Activated T-helper 1 cell treated with Interleukin-2 at 50 U/mL for 16 hours (primary cell): ENCODE measurements at places on chromosomes 1 and 21.

DNA sequence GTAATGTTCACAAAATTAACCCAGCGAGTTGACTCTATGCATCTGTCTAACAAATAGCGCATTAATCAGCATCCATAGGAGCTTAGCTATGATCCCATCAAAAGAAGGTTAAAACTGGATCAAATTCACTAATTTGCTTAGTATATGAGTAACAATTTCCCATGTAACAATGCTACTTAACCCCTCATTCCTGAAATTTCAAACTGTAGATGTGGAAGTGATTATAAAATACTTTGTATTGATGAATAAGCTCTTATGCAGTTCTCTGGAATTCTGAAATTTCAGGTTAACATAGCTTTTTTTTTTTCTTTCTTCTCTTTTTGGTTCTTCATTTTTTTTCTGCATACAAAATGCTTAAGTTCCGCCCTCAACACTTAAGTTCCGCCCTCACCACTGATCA lies 1272.7 kb downstream of the KCNT2 start:
- no peak for DNase-seq

GRCh38 chr1:119879510-119880434 lies 16.5 kb downstream of the ADAM30 start:
- no peak for DNase-seq

DNA sequence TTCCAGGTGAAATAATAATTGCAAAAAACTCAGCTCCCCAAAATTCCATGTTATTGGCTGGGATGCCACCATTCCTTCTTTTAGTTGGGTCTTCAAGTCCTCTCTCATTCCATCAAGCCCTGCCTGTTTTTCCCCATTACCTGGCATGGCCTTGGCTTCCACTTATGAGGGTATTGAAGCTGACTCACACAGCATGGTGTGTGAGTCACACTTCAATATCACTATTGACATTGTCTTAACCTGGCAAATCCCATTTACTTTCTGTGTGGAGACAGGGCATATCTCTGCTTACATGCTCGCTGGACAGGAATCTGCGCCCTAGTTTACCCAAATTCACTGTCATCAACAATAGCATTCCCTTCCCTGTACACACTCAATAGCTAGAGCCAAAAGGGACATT lies 1806.8 kb downstream of the BRINP3 start:
- no peak for DNase-seq

GRCh38 chr1:204544321-204544720 lies 28.1 kb downstream of the MDM4 start:
- DNase-seq, result no peak

GRCh38 chr1:173362543-173362942 lies 114.6 kb upstream of the PRDX6 start:
- DNase-seq, result no peak

DNA sequence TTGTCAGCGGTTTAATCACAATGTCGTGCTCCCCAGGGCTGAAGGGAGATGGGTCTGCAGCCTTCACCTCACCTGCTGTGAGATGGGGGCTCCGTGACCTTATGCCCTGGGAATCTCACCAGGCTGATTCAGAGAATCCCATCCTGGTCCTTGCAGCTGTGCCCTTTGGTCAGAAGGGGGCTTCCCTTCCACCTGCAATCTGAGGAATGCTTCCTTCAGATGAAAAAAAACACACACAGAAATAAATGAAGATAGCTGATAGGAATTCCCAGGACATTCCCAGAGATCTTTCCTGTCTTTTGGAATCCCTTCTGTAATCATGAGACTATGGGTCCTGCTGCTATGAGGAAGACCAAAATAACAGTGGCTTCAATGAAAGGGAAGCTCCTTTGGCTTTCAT lies 127.0 kb upstream of the VAMP3 start:
- DNase-seq, result no peak

DNA sequence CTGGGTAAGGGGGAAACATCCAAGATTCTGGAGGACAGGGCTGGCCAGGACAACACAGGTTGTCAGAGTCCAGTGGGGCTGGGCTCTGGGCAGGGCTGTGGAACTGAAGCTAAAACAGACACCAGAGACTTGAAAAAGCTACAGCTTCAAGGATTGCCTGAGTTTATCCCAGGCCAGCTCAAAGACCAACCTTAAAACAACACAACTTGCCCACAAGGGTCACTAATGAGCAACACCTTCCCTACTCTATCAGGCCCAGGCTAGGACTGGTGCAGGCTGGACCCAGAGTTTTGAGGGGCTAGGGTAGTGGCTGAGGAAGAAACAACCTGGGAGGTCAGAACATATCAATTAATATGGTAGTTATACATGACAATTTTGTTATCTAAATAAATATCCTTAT lies 160.7 kb downstream of the SLC45A1 start:
- DNase-seq, result no peak

GRCh38 chr1:77590651-77591050 lies 91.8 kb downstream of the ZZZ3 start:
- no peak for DNase-seq

- no peak for DNase-seq
Observed at GRCh38 chr1:41322835-41323234, 38.4 kb upstream of the FOXO6 start.

- DNase-seq, result no peak
Observed at GRCh38 chr1:234938924-234939323, 189.7 kb downstream of the TOMM20 start.

DNA sequence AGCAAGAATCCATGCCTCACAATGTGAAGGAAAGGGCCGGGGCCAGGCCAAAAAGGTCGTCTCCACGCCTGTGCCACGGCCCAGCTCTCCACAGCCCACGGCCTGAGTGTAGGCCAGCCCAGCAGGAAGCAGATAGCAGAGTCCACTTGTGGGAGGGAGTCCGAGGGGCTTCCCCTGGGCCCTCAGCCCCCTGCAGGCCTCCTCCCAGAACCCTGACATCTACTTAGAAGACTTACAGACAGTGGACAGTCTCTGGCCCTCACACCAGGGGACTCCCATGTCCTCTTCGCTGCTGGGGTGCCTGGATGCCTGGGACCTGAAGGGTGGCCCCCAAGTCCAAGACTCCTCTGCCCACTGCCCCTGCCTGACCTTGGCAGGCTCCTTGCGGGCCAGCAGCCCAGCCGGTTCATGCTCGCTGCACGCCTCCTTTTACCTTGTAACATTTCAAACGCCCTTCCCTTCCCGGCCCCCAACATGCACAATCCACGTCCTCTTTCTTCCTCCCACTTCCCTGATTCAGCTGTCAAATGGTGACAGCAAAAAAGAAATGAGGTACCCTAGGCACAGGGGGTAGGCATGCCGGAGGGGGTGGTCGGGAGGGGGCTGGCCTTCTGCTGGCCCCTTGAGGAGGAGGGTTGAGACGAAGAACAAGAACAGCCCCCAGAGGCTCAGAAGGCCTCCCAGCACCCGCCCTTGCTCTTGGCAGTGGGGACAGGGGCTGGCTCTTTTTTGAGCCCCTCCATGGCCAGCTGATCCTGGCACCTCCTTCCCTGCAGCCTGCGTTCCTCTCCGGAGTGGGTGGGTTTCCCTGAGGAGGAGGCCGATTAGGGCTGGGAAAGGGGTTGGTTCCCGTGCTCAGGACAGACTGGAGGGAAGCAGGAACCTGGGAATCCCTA lies 997 bp upstream of the PTPN7 start:
- DNase-seq, result no peak

DNA sequence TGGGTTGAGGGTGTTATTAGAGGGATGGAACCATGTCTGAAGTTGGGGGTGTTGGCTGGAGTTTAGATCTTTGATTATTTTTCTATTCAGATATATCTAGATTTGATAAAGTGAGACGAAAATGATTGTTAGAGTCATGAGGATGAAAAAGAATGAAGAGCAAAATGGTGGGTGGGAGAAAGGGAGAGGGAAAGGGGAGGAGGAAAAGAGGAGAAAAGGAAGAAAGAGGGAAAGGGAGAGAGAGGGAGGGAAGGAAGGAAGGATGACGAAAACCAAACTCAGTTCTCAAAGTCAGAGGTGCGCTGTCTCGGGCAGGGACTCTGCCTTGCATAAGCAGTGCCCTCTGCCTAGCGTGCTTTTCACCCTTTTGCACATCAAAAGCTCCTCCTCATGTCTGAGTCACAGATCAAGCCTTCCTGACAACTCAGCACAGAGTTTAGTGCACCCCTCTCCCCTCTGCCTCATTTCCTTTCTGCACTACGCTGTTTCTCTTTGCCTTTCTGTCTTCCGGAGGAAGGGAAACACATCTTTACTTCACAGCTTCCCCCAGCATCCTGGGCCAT lies 225.8 kb upstream of the PROX1 start:
- DNase-seq, result no peak

DNA sequence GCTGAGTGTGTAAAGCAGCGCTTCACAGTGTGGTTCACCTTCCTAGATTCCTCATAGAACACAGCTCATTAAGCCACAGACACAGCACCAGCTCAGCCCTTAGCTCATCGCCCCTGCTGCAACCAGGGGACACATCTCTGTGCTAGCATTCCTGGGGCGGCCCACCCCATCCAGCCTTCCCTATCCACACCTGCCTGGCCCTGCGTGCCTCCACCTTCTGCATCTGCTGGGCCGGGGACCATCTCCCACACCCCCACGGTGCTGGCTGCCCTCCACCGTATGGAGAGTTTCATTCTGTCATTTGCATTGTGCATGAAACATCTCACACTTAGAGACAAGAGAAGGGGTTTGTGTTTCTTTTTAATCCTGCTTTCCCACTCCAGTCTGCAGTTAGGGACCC lies 35.8 kb upstream of the PRSS38 start:
- no peak for DNase-seq

DNA sequence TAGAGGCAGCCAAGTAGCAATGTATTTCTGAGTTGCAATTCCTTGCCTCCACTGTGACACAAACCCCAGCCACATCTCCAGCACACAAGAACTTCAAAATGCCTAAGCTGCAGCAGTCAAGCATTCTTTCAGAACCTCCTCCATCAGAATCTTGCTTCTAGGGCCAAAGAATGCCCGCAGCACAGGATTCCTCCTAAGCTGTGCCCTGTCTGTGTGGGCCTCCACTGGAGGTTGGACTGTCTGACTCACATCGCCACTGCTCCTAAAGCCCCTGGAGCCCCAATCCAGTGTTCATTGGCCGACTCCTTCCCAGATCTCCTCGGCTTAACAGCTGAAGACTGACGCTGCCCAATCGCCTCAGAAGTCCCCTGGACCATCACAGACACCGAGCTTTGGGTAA lies 43.2 kb upstream of the SERTAD4 start:
- no peak for DNase-seq

- DNase-seq, result peak; percentile 56
Observed at GRCh38 chr1:160567858-160568682, 11.2 kb downstream of the CD84 start.

DNA sequence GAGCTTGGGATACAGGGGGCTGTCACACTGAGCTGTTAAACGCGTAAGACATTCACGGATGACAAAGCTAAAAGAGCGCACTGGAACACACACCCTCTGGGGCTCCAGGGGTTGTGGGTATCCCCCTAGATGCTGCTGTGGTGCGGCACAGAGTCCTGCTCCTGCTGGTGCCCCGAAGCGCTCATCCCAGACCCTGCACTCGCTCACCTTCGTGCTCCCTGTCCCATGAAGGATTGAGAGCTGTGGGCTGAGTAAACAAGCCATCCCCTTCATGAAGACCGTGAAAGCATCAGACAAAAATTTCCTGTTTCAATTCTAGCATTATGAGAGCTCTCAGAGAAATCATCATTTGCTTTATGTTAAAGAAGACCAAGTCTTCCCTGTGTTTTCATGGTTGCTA lies 463.5 kb upstream of the ADGRL2 start:
- DNase-seq, result no peak

DNA sequence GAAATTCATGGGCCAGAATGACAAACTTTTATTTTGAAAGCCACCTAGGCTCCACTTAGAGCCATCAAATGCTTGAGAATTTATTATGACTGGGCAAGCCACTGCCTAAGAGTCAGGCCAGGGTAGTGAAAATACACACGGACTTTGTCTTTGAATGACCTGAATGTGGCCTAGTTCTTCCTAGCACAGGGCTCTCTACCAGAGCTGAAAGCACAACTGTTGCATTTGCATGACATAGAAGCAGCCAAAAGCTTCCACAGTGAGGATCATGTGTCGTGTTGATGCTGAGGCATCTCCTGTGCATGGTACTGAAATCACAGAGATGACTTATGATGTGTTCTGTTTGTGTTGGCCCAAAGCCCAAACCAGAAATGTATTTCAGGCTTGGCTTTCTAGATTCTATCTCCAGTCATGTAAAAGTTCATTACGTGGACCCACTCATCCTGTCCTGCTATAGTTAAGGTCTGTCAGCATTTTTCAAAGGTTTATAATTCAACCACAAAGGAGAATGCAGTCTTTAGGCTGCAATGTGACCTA lies 164.0 kb upstream of the UBE2U start:
- DNase-seq, result no peak

GRCh38 chr1:26838474-26839338 lies 12.2 kb downstream of the ZDHHC18 start:
- peak; percentile 22 for DNase-seq

DNA sequence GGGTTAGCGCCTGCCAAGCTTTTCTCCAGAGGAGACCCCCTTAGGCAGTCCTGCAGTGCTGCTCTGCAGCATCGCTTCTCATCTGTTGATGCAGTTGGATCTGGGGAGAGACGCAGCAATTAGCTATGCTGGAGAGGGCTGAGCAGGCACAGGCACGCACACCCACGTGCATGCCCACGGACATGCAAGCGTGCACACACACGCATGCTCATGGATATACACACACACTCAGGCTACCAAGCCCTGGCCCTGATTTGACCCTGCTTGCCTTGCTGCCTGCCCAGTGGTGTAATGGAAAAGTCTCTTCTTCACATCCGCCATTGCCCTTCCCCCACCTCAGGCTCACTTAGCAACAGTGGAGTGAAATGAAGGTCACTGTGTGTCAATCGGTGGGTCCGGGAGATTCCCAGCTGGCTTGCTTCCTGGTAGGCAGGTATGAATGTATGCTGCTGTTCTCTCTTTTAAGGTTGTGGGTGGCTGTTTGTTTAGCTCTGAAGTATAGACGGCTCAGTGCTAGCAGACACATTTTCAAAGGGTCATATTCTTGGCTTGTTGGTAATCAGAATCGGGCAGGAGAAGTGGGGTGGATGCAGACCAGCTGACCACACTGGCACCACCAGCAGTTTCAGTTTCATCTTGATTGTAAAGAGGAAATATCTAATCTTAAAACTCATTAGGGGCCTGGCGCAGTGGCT lies 9.5 kb downstream of the ATP1B1 start:
- no peak for DNase-seq

- DNase-seq, result peak; percentile 1
Observed at GRCh38 chr1:153260585-153261280, 1.2 kb downstream of the LORICRIN start.

DNA sequence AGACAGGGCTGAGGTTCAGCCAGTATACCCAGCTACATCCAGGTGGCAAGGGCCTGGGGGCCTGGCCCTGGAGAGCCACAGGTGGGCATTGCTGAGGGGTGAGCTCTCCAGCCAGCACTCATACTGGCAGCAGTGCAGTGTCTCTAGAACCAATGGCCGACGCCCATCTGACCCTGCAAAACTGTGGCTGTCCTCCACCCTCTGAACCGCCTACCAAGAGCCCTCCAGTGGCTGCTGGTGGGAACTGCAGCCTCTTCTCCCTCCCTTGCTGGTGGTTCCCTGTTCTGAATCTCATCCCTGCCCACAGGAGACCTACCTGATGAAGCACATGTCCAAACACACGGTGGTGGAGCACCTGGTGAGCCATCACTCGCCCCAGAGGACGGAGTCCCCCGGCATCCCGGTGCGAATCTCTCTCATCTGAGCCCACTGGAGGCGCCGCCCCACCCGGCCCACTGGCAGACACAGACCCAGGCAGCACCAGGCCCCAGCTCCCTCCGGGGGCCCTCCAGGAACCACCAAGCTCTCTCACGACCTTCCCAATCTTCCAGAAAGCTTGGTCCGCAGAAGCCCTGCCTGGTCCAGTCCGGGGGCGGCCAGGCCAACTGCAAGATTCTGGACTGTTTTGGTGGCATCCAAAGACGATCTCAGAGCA lies 22.1 kb downstream of the A3GALT2 start:
- DNase-seq, result no peak
